Activated CD4-positive, alpha-beta T cell treated with anti-CD3 and anti-CD28 coated beads for 36 hours (primary cell): ENCODE measurements at places on chromosomes 11 and 22. TPM values are rescaled to one million over a fixed set of nuclear protein-coding genes. Genes with fewer than 3 reads are reported as not detected.

KMT2A gene
- 64.1 TPM for total RNA-seq

GRCh38 chr11:132605825-132606570 lies 926.3 kb downstream of the OPCML start:
- DNase-seq, result no peak

GRCh38 chr22:46220921-46221320 lies 29.2 kb downstream of the CDPF1 start:
- peak; percentile 46 for DNase-seq

RIMBP3C gene
- total RNA-seq, result 0.18 TPM

GRK2 gene
- 202 TPM for total RNA-seq

C11orf65 gene
- 3.6 TPM for total RNA-seq

BTG4 gene
- not detected for total RNA-seq

IGF2 gene
- 8.6 TPM for total RNA-seq

SPDYC gene
- total RNA-seq, result not detected
